ENCODE measurements at places on chromosomes 6 and 20.

DNA sequence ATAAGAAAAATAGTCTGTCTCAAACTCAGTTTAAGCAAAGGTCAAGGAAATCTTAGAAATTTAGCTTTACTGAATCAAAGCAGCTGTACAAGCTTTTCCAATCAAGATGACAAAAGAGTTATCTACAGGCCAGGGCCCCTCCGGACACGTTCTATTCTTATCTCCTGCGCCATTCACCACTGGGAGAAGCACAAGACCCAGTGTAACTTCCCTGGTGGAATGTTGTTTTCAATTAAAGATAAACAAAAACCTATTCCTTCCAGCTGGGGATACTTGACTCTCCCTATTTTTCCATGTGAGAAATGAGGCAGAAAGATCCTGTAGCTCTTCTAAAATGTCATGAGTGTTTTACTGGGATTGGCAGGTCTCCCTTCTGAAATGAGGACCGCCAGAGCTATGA, 123.3 kb downstream of the TBX18 start:
- DNase-seq, result no peak

- DNase-seq, result no peak
Measured at GRCh38 chr20:3275064-3275935, 36.3 kb upstream of the SLC4A11 start.

- DNase-seq, result no peak
Measured at GRCh38 chr6:122063761-122064160, 335.7 kb upstream of the HSF2 start.

- peak; percentile 71 for DNase-seq
Measured at GRCh38 chr6:81752921-81753710, 635 bp upstream of the TENT5A start.

- no peak for DNase-seq
Measured at GRCh38 chr6:116629563-116629981, 13.3 kb downstream of the RSPH4A start.

GRCh38 chr6:63395381-63395780, 75.6 kb upstream of the LGSN start:
- no peak for DNase-seq

- DNase-seq, result no peak
Measured at GRCh38 chr6:106727480-106728149, 98.2 kb downstream of the QRSL1 start.

- DNase-seq, result peak; percentile 44
Measured at GRCh38 chr6:26020329-26021000, 57.9 kb downstream of the TRIM38 start.

- DNase-seq, result no peak
Measured at GRCh38 chr6:158552055-158552795, 7.7 kb upstream of the TMEM181 start.

- DNase-seq, result no peak
Measured at GRCh38 chr20:20425823-20426654, 58.1 kb downstream of the INSM1 start.

- no peak for DNase-seq
Measured at GRCh38 chr20:25076201-25076600, 5.7 kb downstream of the VSX1 start.

GRCh38 chr6:166561771-166562359, 24.6 kb downstream of the RAMACL start:
- DNase-seq, result no peak

DNA sequence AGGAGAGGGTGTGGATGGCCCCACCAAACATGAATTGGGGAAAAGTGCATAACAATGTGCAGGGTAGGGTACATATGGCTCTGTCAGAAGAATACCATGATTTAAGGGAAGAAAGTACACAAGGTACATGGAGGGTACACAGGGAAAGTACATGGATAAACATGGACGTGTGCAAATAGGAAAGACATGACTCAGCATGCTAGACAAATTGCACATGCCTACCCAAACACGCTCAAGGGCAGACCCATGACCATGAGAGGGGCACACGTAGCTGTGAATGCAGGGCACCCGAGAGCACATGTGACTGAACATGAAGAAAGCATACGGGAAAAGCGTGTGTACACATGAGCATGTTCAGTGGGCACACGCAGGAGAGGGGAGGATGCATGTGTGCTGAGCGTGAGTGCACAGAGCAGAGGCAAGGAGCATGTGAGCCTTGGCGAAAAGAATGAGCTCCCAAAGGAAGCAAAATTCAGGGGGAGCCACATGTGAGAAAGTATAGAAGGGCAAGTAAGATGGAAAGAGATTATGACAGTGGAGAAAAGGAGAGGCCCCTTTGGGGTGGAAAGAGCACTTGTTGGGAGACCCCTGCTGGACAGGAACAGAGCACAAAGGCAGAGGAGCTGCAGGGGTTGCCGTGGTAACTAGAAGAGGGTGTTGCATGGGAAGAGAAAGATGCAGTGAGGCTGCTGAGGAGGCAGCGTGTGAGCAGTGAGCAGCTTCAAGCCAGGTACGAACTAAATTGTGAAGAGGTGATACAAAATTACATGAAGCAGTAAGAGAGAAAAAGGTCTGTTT, 17.8 kb downstream of the OR2H2 start:
- no peak for DNase-seq

- DNase-seq, result no peak
Measured at GRCh38 chr6:53618219-53618618, 47.3 kb downstream of the KLHL31 start.

- DNase-seq, result no peak
Measured at GRCh38 chr20:51128198-51128597, 105.3 kb upstream of the KCNG1 start.

DNA sequence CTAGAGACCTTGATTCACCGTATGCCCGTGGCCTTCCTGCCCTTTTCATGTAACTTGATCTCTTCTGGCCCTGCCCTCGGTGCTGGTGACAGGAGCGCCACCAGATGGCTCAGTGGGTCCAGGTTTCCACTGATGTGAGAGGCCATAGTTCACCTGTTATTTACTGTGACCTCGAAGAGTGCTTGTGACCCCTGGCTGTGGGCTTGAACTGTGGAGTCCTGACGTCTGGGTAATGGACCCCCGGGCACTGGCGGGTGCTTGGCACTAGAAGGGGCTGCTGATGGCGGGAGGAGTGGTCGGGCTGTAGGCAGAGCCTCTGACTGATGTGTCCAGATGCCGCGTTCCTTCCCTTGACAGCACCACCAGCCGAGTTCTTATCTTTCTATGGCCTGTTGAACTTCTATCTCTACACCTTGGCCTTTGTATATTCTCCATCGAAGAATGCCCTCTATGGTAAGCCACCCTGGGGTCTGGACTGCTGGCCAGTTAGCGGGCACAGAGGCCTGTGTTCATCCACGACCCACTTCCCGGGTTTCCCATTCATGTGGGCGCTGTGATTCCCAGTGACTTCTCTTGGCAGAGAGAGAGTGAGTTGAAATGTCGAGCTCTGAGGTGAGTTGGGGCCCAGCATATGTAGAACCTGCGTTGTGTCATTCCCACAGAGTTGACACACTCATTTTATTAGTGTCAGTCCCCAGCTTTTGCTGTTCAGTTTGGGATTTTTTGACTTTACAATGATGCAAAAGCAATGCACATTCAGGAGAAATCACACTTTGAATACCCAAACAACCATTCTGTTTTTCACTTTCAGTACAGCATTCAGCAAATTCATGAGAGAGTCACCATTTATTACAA, 14.9 kb downstream of the DYNLT1 start:
- no peak for DNase-seq

- peak; percentile 92 for DNase-seq
Measured at GRCh38 chr20:34876406-34877282, at the start of gene ACSS2. Gene ACSS2, plus strand, starts transcription at chr20:34876612. Its CDS starts 34 bp downstream, at chr20:34876646.

- no peak for DNase-seq
Measured at GRCh38 chr20:41331731-41332130, 8.9 kb upstream of the LPIN3 start.

- DNase-seq, result no peak
Measured at GRCh38 chr6:96608074-96608473, 45.1 kb downstream of the FHL5 start.

DNA sequence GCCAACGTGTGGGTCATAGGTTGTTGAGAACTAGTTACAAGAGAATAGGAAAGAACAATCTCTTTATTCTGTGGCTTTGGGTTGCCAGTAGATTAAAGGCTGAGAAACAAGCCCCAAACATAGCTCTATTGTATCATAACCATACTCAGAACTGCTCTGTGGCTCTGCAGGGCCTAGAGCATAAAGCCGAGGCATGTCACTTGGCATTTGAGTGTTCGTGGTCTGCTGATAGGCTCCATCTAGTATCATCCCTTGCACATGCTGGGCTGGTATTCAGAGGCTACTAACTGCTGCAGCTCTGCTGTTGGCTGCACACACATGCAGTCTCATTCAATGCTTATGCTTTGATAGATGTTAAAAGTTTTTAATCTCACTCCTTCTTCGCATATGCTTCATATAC, 157.9 kb downstream of the OGFRL1 start:
- DNase-seq, result no peak

DNA sequence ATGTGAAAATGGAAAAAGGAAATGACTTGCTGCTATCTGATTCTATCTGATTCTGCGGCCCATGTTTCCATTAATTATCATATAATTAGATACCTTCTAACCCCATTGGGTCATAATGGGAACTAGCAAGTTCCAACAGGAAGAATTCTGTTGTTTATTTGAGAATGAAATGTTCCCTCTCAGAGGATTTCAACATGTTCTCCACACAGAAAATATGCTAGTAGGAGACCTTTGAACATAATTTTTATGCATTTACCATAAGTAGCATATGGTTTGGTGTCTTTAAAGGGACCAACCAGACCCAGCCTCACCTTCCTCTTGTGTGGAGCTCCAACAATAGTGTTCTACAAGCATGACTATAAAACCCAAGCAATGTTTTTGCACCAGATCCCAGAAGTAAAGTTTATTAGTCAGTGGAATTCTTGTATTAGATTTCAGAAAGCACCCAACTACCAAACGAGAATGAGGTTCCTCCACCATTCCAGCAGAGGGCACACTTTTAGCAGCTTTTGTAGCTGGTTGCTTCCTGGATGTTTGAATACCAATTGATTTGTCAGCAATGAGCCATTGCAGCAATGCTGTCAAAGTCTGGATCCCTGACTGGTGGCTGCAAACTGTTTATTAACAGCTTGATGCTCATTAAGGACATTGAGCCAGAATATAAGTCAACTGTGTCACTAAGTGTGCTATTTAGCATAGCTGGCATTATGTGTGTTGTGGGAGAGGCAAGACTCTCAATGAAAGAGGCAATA, 143.6 kb upstream of the GJE1 start:
- DNase-seq, result peak; percentile 7

DNA sequence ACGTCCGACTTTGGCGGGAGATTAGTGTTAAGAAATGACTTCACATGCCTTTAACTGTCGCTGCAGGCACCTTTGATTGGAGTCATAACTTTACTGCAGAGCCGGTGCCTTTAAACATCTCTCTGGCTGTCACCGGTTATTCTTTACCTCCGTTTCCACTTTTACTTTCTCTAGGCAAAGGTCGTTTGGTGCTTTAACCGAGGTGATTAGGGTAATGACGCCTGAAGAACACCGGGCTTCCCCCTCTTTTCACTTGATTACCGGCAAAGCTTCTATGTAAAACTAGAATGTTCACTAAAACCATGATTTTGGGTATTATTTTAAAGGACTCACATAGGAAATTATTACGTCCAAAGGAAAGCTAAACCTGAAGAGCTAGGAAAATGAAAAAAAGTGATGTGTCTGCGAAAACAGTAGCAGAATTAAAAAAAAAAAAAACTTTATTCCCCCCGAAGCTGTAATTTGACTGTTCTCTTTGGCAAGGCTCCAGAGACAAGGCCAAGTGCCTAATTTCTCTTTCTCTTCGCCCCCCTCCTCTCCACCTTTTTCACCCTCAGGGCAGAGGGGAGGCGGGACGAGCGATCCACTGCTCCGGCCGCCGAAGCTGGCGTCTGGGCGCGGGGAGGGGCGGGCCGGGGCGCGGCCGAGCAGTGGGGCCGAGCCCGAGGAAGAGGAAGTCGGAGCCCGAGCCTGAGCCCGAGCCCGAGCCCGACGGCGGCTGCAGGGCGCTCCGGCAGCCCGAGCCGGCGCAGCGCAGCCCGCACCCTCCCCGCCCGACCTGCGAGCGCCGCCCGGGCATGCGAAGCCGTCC, at the start of gene PLEKHG1:
Gene PLEKHG1 (plus strand): TSS at position 687 of the 811 bp plus-strand sequence. CDS start 133,797 bp downstream, outside the sequence.
- peak; percentile 42 for DNase-seq

Data from stimulated activated CD4-positive, alpha-beta T cell treated with anti-CD3 and anti-CD28 coated beads, Interleukin-4, amount 100 ng/mL, for 4 hours (primary cell).